Hair follicle dermal papilla cell (primary cell): ENCODE measurements at places on chromosomes 11 and 22. TPM values are rescaled to one million over a fixed set of nuclear protein-coding genes. Genes with fewer than 3 reads are reported as not detected.

RRAS2 gene
- 167 and 214 TPM in 2 replicates for total RNA-seq

MS4A1 gene
- not detected in 2 replicates for total RNA-seq

KDM4E gene
- total RNA-seq: not detected in 2 replicates

OR10D3 gene
- not detected in 2 replicates for total RNA-seq

GDPD4 gene
- not detected in 2 replicates for total RNA-seq

PKP3 gene
- 3.8 and 4.7 TPM in 2 replicates for total RNA-seq

CARD18 gene
- total RNA-seq: not detected in 2 replicates

RAG2 gene
- not detected in 2 replicates for total RNA-seq

MYO7A gene
- under 0.01 TPM in 1 of 2 replicates, not detected in the other for total RNA-seq

OR4C12 gene
- total RNA-seq: not detected in 2 replicates

ADAMTS8 gene
- 0.12 and 0.16 TPM in 2 replicates for total RNA-seq

MGAT3 gene
- 0.16 and 0.36 TPM in 2 replicates for total RNA-seq

CHRM1 gene
- not detected in 2 replicates for total RNA-seq

HBG2 gene
- total RNA-seq: not detected in 2 replicates

MN1 gene
- total RNA-seq: 6.2 and 12.5 TPM in 2 replicates

APOA4 gene
- total RNA-seq: not detected in 2 replicates

LRRN4CL gene
- total RNA-seq: 63.6 and 104 TPM in 2 replicates
